Astrocyte of the cerebellum (primary cell): ENCODE measurements at places on chromosomes 12 and 14.

- no peak for DNase-seq
Measured at GRCh38 chr14:45246691-45247090, 6.3 kb downstream of the MIS18BP1 start.

DNA sequence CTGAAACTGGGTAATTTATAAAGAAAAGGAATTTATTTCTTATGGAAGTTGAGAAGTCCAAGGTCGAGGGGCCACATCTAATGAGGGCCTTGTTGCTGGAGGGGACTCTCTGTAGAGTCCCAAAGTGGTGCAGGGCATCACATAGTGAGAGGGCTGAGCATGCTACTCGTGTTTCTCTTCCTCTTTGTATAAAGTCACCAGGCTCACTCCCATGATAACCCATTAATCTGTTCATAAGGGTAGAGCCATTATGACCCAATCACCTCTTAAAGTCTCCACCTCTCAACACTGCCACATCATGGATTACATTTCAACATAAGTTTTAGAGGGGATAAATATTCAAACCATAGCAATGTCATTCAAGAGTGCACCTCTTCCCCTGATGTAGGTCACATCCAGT, 79.1 kb upstream of the ATP2B1 start:
- DNase-seq: no peak

GRCh38 chr14:91801358-91801757, 66.0 kb downstream of the TC2N start:
- DNase-seq: no peak

DNA sequence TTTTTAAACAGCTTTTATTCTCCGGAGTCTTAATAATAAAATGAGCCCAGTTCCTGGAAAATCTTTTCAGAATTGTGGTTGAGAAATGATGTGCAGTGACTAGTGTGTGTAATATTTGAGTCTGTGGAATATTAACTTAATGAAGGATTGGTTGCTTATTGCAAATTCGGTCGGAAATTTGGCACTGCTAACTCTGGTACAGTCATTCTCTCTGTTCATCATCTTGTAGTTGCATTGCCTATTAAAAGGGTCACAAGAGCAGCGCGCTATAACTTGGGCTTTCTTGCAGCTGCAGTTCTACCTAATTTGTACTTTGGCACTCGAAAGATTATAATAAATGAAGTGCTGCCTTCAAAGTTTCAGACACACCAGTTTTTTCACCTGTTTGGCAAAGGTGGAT, 146.0 kb downstream of the FLRT2 start:
- no peak for DNase-seq

GRCh38 chr12:51449580-51450246, 25.1 kb downstream of the SLC4A8 start:
- DNase-seq: no peak

DNA sequence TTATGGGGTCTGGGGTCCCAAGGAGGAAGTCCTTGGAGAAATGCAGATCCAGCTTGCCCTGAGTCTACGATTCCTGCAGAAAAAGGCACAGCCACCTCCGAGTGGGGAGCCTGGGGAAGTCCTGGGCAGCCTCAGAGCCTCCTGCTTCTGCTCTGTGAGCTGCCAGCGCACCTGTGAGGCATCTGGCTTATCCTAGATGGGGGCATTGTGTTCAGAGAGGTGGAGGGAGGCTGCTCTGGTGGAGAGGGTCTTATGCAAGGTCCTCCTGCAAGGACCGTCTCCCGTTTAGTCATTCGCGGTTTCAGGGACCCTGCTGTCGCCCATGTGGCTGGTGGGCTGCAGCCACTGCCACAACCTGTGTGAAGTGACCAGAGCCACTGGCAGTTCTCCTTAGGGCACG, 53.0 kb upstream of the PRMT8 start:
- no peak for DNase-seq

DNA sequence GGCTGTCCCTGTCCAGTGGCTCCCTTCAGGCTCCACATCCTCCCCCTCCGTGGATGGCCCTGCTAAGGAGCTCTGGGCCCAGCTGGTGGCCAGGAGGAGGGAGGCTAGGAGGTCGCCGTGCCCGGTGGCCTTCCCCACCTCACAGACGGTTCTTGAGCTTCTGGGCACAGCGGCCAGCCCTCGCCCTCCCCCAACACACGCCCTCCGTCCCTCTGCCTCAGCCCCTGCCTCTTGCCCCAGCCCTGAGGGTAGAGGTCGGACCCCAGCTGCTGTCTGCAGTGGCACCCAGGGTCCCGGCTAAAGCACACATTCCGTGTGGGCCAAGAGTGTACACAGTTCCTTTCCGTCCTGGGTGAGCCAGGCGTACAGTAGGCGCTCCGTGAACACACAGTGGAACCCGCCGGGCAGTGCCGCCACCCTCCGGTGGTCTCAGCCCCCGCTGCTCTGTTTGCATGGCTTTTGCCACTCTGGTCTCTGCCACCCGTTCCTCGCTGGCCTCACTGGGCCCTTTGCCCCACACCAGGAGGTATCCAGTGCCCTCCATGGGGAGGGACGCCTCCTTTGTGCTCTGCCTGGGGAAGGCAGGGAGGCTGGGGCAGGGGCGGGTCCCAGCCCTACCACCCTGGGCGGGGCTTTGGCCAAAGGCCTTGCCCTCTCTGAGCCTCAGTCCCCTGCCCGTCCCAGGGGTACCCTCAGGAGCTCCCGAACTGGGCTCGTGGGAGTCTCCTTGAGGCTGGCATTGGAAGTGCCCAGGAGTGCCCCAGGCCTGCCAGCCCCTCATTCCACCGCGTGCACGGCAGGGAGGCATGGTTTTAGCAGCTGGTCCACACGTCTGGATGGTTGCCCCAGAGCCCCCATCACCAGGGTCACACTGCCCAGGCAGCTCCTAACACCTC, 13.0 kb downstream of the TRMT61A start:
- no peak for DNase-seq

DNA sequence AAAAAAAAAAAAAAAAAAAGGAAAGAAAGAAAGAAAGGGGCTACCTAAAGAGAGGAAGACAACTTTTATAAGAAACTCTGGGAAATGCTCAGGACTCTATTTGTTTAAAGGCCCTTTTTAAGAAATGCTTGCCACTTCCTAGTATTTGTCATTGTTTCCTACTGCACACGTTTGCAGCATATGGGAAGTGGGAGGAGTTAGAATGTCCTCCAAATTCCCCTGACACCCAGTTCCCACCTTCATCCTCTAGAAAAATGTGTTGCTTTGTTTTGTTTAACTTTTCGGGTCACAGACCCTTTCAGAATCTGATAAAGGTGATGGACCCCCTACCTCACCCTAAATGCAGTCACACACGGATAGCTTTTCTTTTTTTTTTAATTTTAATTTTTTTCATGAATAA, 40.8 kb downstream of the NINJ2 start:
- DNase-seq: no peak

DNA sequence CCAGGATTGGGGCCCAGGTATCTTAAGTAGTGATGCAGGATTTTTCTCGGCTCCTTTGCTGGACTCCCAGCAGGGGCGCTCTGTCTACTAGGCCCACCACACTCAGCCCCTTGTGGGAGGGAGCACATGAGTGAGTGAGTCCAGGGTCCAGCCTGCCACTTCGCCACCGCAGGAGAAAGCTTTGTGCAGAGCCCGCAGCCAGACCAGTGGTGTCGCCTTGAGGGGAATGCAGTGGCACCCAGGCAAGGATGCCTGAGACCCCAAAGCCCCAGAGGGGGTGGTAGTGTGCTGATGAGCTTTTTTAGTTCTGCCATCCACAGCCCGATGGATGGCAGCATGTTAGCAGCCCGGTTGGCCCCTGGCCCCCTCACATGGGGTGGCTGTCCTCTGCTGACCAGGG, 5.4 kb upstream of the MRPS35 start:
- no peak for DNase-seq

- no peak for DNase-seq
Measured at GRCh38 chr14:97624985-97625384, 827.8 kb downstream of the VRK1 start.

- DNase-seq: no peak
Measured at GRCh38 chr14:106227793-106228192, 701.4 kb downstream of the TMEM121 start.

DNA sequence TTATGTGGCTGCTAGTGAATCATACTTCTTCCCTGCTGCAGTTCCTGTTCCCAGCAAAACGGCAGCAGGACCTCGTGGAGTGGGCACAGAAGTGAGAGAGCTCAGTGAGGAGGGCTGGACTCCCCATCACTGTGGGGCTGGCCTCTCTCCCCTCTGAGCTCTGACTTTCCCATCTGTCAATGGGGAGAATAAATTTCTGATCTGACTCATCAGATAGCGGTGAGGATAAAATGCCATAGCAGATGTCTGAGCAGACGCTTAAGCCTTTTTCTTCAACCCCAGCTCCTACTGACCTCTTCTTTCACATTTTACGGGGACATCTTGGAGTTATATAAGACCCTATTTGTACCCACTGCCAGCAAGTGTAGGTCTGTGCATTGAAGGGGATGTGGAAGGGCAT, 116.6 kb downstream of the CRACR2A start:
- DNase-seq: no peak

DNA sequence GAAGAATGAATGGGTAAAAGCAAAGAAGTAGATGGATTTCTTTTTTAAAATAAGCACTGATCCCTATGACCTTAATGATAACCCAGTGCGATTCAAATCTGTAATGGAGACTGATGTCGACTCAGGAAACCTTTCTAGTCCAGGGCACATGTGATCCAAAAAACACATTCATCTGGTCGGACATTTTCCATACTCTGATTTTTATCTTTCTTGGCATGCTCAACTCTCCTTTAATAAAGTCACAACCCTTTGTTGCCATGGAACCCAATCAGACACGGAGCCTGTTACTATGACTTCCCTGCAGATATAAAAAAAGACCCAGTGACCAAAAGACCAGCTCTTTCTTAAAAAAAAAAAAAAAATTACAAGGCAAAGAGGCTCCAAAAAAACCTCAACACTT, 27.9 kb downstream of the TMCC3 start:
- DNase-seq: no peak

GRCh38 chr12:106671840-106672239, 89.0 kb downstream of the RFX4 start:
- no peak for DNase-seq

DNA sequence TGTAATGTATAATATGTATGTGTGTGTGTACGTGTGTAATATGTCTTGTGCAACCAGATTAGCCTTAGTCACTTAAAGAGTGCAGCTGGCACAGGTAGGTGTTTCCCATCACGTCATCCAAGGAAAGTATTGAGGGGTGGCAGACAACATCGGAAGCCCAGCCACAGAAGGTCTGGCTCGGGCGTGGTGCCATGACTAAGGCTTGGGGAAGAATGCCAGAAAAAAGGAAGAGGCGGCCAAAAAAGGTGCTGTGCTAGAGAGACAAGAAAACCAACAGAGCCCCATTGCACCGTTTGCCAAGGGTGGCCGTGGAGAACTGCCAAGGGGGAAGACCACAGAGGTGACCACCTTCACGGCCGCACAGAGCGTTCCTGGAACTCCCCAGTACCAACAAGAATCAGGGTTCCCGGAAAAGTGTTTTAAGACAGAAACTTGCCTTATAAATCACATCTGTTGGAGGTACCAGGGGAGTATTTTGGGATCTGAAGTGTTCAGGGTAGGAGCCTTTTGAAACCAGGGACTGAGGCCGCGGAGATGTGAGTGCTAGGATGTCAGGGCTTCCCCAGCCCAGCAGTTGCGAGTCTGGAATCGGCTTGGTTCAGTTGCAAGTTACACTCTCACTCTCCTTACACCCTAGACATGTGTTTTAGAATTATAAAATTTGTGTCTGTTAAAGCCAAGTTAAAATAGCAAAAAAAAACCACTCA, 131.2 kb upstream of the DYRK2 start:
- peak; percentile 72 for DNase-seq

DNA sequence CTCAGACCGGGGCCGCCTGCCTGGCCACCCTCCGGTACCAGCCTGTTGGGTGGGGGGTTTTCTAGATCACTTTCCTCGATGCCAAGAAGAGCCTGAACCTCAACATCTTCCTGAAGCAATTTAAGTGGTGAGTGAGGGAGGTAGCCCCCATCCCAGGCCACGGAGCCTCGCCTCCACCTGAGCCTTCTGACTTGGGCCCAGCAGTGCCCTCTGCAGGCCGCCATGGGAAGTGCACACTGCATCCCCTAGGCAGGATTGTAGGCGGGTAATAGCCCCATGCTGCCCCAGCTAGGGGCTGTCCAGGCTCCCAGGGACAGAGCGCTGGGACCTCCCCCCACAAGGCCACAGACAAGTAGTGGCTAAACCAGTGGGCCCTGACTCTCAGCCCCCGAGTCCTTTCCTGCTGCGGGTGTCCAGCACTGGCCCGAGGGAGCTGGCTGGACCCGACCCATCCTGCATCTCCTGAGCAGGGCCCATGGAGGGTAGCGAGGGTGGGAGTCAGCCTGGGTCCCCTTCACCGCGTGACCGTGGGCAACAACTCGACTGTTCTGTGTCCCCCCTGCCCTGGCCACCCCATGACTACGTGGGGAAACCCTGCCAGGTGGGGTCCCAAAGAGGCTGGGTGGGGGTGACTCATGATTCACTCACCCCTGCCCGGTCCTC, 15.3 kb upstream of the ADSS1 start:
- no peak for DNase-seq

DNA sequence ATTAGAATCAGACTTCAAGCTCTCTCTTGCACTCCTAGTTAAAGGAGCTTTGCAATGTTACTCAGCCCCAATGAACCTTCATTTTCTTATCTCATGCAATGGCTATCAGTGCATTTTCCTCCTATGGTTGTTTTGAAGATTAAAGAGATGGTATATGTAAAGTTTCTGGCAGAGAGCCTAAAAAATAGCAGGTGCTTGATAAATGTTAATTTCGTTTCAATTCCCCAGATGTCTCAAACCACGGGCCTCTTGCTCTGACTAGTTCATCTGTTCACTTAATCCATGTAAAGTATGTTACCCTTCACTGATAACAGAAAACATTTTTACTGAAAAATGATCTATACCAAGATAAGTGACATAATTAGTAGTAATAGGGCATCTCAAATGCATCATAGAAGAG, 735.4 kb upstream of the USP15 start:
- DNase-seq: no peak

GRCh38 chr14:55927028-55927427, 191.2 kb upstream of the PELI2 start:
- DNase-seq: no peak

DNA sequence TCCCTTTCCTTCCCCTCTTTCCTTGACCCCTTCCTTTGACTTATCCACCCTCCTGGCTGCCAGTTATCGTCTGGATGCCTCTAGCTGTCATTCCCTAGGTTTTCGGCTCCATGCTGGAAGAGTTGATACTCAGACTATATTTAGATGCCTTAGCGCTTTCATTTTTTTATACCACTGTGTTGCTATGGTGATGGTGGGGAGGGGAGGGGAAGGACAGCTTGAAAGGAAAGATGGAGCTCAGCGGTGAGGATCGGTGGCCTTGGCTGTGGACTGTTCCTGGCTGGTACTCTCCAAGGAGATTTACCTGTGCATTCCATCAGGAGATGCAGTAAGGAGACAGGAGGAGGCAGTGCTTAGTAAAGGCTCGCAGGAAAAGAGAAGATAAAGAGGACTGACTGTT, 108.7 kb downstream of the SLC8A3 start:
- DNase-seq: no peak

- no peak for DNase-seq
Measured at GRCh38 chr14:89166633-89167032, 250.4 kb downstream of the FOXN3 start.

- DNase-seq: no peak
Measured at GRCh38 chr12:1064317-1064716, 73.3 kb downstream of the ERC1 start.

- no peak for DNase-seq
Measured at GRCh38 chr14:69487226-69487625, 2.7 kb downstream of the PLEKHD1 start.
